RKO (cell line): ENCODE measurements at places on chromosomes 2 and 18.
A peak's percentile ranks its signal among the peaks of the same experiment; 100 is the strongest.

DNA sequence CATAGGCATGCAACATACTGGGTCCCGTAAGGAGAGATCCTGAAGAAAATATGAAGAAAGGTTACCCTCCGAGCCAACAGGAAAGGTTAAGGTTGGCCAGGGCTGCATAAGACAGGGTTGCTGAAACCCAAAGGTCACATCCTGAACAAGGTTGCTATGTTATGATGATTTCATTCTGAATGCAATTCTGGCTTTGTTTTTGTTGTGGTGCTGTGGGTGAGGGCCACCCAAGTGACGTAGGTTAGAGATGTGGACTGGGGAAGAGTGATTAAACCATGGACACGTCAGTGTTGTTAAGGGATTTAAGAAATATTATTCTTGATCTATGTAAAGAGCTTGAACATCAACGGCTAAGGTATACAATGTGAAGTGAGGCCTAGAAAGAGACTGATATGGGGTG, 60.0 kb downstream of the ZEB2 start:
- no peak for DNase-seq

GRCh38 chr18:7221424-7222155, 9.3 kb upstream of the LRRC30 start:
- peak; percentile 78 for DNase-seq

DNA sequence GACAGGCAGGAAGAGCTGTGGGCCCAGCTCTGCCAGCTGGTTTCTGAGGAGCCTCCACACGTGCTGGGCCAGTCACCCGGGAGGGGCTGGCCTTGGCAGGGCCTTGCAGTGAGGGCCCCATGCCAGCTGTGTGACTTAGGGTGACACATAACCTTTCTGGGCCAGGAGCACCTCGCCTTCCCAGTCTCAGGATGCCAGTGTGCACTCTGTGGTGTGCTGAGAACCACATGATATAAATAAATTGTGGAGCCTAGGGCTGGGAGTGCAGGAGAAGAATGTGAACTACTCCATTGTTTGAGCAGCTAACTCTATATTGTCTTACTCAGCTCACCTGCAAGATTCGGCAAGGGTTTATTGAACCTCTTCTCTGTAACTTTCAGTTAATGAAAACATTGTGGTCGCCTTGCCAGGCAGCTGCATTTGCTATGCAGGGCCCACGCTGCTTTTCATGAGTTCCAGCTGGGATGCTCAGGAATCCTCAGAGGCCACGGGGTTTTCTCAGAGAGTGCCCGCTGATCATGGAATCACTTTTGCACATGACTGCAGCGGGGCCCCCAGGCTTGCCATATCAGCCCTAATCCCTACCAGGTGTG, 222.3 kb downstream of the SH3RF3 start:
- peak; percentile 57 for DNase-seq

- no peak for DNase-seq
These were observed 207.6 kb downstream of the AGAP1 start for GRCh38 chr2:235701206-235701981.

DNA sequence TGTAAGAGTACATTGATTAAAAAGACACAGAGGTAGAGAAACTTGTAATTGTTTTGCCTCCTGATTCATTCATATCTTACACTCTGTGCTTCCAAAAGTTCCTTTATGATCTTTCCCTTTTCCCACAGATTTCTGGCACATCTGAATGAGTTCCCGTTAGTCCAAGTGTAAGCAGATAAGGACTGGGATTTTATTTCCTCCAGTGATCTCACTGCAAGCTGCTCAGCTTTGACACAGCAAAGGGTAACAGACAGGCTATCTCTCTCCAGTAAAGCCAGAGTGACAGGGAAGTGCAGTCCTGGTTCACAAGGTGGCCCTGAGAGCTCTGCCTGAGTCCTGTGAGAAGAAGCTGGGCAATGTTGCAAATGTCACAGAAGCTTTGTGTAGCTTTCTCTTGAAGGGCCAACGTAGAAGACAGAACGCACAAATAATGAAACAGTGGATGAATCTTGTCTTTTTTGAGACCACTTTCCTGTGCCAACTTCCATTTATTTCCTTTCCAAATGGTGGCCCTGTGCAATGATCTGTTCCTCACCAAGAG, 32.5 kb upstream of the KCNE4 start:
- DNase-seq, result no peak

GRCh38 chr2:189143925-189144324, 35.6 kb downstream of the COL5A2 start:
- DNase-seq, result no peak

DNA sequence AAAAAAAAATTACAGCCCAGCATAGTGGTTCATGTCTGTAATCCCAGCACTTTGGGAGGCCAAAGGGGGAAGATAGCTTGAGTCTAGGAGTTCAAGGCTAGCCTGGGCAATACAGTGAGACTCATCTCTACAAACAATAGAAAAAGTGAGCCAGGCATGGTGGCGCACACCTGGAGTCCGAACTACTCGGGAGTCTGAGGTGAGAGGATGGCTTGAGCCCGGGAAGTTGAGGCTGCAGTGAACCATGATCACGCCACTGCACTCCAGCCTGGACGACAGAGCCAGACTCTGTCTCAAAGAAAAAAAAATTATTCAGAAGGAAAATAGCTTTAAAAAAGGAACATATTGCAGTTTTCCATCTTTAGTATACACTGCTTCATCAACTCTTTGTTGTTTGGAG, 47.8 kb downstream of the CYP27C1 start:
- no peak for DNase-seq

DNA sequence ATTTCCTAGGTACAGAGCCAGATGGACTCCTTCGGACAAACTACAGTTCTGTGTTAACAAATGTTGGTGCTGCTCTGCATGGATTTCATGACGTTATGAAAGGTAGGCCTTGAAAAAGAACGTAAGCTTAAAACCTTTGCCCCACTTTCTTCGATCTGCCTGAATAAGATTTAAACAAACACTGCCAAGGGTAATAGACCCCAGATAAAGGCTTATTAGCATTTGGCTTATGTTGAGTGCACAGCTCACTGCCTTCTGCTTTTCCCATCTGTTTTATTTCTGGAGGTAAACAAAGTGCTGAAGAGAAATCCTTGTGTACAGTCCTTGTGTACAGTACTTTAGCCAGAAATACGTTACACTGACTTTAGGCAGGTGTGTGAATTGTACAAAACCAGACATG, 50.0 kb upstream of the STON1 start:
- DNase-seq, result no peak

DNA sequence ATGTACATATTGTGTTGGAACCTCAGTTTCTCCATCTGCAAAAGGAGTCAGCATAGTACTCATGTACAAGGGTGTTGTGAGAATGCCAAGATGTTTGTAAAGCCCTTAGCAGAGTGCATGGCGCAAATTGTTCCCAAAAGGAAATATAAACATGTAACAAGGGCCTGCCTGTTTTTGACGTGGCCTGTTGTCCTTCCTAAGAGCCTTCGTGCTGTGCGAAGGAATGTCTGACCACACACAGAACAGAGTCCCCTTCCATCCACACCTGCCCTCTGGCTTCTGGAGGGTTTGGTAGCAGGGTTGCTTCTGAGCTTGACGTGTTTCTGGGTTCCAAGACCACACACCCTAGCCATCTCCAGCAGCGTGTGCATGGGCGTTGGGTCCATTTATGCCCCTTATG, 34.9 kb downstream of the CABLES1 start:
- DNase-seq, result no peak

- no peak for DNase-seq
These were observed 180.5 kb upstream of the DTNA start for GRCh38 chr18:34529358-34530335.

- DNase-seq, result no peak
These were observed 46.0 kb downstream of the TMEFF2 start for GRCh38 chr2:192148620-192149321.

GRCh38 chr2:56474412-56475158, 290.8 kb downstream of the CCDC85A start:
- no peak for DNase-seq

GRCh38 chr2:101682311-101682710, 15.2 kb upstream of the MAP4K4 start:
- DNase-seq, result no peak

- DNase-seq, result no peak
These were observed 48.5 kb upstream of the GLI2 start for GRCh38 chr2:120687210-120687609.

DNA sequence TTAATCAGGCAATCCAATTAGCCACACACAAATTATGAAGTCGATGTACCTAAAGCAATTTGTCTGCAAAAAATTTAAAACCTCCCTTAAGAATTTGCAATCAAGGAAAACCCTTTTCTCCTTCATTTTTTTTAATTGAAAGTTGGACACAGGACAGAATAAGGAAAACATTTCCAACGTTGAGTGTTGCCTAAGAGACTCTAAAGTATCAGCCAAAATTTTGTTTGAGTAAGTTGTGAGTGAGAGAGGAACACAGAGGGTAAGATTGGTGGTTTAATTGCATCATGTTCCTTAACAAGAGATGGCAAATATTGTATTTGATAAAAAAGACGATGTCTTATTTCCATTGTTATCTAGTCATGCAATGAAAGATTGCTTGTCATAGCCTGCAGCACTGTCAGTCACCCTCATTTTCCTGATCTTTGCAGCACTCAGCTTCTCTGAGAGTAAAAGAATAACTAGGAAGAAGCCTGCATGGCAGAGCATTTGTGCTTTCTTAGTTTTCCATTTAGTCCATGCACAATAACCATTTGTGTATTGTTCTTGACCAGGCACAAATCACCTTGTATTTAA, 115.5 kb downstream of the ICOS start:
- no peak for DNase-seq

- DNase-seq, result peak; percentile 84
These were observed 38.4 kb downstream of the PAX8 start for GRCh38 chr2:113240150-113240914.

DNA sequence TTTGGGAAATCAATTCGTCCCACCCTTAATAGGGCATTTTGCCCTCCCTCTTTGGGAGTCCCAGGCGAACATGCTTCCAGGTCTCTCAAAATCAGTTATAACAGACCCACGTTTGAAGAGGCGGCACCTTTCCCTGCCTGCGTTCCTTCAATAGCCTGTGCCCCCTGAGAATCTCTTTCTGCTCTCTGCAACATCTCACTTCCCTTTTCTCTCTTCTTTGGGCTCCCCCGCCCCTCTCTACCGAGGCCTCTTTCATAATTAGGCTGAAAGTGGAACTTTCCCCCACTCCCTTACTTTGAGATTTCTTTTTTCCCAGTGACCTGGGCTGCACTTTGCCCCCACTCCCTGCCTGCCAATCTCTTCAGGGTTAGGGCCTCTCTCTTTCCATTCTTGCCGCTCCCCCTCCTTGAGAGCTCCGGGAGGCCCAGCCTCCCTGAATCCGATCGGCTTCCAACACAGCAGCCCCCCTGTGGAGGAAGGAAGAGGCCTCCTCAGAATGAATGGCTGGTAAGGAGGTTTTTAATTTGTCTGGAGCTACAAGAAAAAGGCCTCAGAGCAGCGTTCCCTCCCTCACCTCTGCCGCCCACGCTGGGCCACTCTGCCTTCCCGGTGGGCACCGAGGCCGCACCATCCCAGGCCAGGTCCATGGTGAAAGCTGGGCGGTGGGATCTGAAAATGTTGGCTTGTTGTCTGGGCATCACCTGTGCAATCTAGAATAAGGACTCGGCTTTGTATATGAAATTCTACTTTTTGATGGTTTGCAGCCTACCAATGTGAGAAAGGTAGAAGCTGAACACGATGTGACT, 162.6 kb upstream of the SIX3 start:
- no peak for DNase-seq

GRCh38 chr2:25177211-25177611, 8.8 kb upstream of the POMC start:
- DNase-seq, result no peak

DNA sequence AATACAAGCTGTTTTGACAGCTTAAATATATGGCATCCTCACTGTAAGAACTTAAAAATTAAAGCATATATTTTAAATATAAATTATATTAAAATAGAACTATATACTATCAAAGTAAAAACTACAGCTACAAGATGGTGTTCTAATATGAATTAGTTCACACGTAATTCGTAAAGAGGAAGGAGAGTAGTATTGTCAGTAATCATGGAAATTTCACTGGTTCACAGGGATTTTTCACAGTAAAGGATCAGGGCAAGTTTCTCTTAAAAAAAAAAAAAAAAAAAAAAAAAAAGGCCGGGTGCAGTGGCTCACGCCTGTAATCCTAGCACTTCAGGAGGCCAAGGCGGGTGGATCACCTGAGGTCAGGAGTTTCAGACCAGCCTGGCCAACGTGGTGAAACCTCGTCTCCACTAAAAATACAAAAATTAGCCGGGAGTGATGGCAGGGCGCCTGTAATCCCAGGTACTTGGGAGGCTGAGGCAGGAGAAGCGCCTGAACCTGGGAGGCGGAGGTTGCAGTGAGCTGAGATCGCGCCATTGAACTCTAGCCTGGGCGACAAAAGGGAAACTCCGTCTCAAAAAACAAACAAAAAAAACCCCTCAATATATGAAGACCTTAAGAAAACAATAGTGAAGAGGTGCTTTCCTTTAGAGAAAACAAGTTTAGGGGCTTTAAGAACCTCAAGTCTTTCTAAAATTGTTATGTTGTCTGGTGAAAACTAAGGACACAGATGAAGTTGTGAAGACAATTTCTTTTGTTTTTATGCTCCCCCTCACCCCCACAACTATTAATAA, 32.5 kb downstream of the PNO1 start:
- DNase-seq, result no peak

DNA sequence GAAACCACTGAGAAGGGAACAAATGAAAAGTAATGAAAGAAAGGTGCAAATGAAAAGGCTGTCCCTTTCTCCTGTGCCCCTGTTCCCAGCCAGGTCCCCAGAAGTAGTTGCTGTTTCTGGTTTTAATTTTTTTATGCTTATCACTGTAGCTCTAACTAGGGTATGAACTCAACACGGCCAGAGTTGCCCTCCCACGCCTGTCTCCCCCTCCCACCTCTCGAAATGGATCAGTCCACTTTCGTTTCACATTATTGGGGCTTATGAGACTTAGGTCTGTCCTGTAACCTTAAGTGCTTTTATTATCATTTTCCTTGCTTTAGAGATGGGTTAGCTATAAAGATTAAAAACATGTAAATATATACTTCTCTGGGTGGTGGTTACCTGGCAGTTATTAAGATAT, 8.6 kb downstream of the RBFA start:
- DNase-seq, result no peak

- no peak for DNase-seq
These were observed 1.4 kb downstream of the NCL start for GRCh38 chr2:231462729-231463465.

DNA sequence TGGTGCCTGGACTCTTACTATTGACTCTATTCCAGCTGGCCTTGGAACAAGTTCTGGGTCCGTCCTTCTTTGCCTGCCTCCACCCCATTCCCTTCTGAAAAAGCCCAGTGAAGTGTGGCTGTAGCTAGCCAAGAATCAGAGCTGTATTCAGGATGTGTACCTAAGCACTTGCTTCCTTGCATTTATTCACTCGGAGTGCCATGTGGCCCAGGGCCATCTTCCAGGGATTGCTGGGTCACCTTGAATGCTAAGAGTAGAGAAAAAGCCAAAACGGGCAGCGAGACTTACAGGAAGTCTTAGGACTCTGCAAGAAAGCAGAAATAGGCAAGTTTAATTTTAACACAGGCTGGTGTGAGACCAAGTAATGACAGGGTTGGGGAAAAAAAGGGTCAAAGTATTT, 4.1 kb downstream of the ITGA6 start:
- DNase-seq, result no peak
